Urinary bladder (tissue), 4 donors: ENCODE measurements at places on chromosomes 2 and 18. TPM values are rescaled to one million over a fixed set of nuclear protein-coding genes. Genes with fewer than 3 reads are reported as not detected.

DNA sequence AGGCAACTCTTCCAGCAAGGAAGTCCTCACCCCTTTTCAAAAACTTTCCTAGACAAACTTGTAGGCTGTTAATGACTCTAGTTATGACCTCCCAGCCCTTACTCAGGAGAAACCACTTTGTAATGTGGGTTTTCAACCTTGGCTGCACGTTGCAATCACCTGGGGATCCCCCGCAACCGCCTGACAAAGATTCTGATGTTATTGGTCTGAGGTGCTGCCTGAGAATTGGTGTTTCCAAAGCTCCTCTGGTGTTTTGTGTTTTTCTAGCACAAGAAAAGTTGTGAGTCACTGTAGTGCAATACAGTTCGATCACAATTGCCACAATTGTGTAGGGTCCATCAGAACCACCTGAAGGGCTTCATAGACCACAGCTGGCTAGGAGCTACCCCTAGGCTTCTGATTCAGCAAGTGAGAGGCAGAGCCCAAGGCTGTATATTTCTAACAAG, 121.6 kb downstream of the SP100 start:
- no peak for DNase-seq

DNA sequence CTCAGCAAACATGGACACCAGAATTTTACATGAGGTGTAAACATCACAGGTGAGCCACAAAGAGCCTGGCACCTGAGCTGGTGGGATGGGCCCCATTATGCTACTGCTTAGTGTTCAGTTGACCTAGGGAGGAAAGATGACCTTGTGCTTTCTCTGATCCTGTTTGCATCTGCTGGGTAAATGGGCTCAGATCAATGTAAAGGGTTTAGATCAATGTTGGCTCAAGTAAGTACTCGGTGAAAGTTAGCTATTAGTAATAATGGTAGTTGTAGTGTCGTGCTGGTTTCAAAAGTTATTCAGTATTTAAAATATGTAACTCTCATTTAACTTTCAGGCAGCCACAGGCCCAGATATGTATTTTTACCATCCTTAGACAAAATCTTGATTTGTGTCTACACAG, 19.8 kb downstream of the ABHD3 start:
- no peak for DNase-seq

- no peak for DNase-seq
Measured at GRCh38 chr2:149645391-149645790, 57.8 kb upstream of the MMADHC start.

- DNase-seq, result no peak
Measured at GRCh38 chr2:32963941-32964340, 17.2 kb downstream of the LTBP1 start.

- DNase-seq, result no peak
Measured at GRCh38 chr2:159088906-159089305, 120.5 kb downstream of the TANC1 start.

GRCh38 chr18:24262087-24262486, 123.2 kb downstream of the CABYR start:
- DNase-seq, result no peak

The SAG gene
- 0.03 TPM for polyA plus RNA-seq

The LIPG gene
- polyA plus RNA-seq, result 0.85 TPM

The SYT4 gene
- 2.0 TPM for polyA plus RNA-seq

The DSG1 gene
- not detected for polyA plus RNA-seq

The AKAIN1 gene
- 0.41 TPM for polyA plus RNA-seq

The PJVK gene
- polyA plus RNA-seq, result 2.8 TPM

The FASTKD1 gene
- 10.7 TPM for polyA plus RNA-seq

The LAMA3 gene
- polyA plus RNA-seq, result 10.4 TPM

The GATA6 gene
- 40.1 TPM for polyA plus RNA-seq

The GKN1 gene
- polyA plus RNA-seq, result 0.47 TPM
